ENCODE measurements at places on chromosomes 16 and 17. TPM values are rescaled to one million over a fixed set of nuclear protein-coding genes. Genes with fewer than 3 reads are reported as not detected.
A peak's percentile ranks its signal among the peaks of the same experiment; 100 is the strongest.

- no peak overlapping the region for H3K27ac ChIP-seq
- no peak for DNase-seq
- H3K27me3 ChIP-seq: no peaks in the 10 kb centered on the region
- H3K4me3 ChIP-seq: no peak overlapping the region
Measured at GRCh38 chr16:27256861-27257260, 11.7 kb downstream of the NSMCE1 start.

GRCh38 chr17:48550502-48551213 lies 5.7 kb upstream of the HOXB2 start:
- H3K36me3 ChIP-seq: no peaks in the 10 kb centered on the region
- DNase-seq: no peak
- H3K27ac ChIP-seq: peak overlapping the region; percentile 86

DNA sequence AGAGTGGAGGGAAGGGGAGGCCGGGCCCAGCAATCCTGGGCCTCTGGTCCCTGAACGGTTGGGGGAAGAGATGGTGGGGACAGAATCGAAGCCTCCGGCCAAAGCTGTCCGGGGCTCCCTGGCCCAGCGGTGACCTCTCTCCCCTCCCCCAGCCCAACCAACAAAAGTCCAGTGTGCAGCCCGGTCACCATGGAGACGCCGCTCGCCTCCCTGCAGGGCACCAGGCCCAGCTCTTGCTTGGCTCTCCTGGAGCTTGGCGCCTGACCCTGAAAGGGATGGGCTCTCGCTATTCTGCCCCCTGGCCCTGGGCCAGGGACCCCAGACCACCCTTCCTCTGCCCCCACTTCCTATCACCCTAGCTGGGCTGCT lies 1.3 kb downstream of the METRN start:
- H3K4me3 ChIP-seq: no peak overlapping the region
- H3K27me3 ChIP-seq: peaks cover 3% of the 10 kb centered on the region
- H3K36me3 ChIP-seq: no peaks in the 10 kb centered on the region
- no peak overlapping the region for H3K27ac ChIP-seq

- H3K27me3 ChIP-seq: no peaks in the 10 kb centered on the region
- peak overlapping the region; percentile 68 for H3K4me3 ChIP-seq
- H3K4me1 ChIP-seq: peaks cover 6% of the 10 kb centered on the region
- H3K36me3 ChIP-seq: peaks cover 4% of the 10 kb centered on the region
- DNase-seq: no peak
Measured at GRCh38 chr16:74700116-74700437, 585 bp downstream of the MLKL start.

- no peaks in the 10 kb centered on the region for H3K4me1 ChIP-seq
- no peak for DNase-seq
- no peak overlapping the region for H3K27ac ChIP-seq
- H3K36me3 ChIP-seq: no peaks in the 10 kb centered on the region
- no peaks in the 10 kb centered on the region for H3K27me3 ChIP-seq
Measured at GRCh38 chr16:5736209-5736930, 638.8 kb upstream of the EEF2KMT start.

DNA sequence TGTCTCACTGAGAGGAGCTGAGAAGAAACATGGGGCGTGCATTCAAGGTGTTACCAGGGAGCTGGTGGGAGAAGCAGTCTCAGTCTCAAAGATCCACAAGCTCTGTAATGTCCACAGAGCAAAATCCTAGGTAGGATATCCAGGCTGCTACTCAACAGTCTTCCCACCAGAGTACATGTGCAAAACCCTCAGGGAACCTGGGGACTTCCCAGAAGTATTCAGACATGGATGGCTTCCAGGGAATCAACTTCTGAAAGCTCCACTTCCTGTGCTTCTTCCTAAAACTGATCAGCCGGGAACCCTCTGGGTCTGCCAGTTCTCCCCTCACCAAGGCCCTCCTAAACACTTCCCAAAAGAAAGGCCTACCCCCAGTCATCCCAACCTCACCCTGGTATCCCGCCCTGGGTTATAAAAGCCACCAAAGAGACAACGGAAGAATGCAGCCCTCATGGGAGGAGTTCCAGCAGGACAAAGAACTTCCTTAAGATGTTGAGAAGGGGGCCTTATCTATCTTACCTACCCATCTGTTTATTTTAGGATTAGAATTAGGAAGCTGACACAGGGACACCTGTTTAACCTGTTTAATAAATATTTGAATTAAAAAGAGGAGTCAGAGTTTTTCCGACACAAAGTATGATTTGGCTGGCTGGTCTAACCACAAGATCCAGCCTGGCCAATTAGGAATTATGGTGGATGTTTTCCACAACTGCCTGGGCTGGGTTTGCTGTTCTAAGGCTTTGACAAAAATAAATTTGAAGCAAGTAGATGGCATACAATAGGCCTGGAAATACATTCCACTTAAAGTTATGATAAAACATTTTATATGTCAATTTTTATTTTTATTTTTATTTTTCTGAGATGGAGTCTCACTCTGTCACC lies 37.0 kb downstream of the CUEDC1 start:
- peak overlapping the region; percentile 61 for H3K27ac ChIP-seq
- no peak overlapping the region for H3K4me3 ChIP-seq
- H3K4me1 ChIP-seq: peaks cover 13% of the 10 kb centered on the region
- no peaks in the 10 kb centered on the region for H3K27me3 ChIP-seq
- no peak for DNase-seq
- no peaks in the 10 kb centered on the region for H3K36me3 ChIP-seq

DNA sequence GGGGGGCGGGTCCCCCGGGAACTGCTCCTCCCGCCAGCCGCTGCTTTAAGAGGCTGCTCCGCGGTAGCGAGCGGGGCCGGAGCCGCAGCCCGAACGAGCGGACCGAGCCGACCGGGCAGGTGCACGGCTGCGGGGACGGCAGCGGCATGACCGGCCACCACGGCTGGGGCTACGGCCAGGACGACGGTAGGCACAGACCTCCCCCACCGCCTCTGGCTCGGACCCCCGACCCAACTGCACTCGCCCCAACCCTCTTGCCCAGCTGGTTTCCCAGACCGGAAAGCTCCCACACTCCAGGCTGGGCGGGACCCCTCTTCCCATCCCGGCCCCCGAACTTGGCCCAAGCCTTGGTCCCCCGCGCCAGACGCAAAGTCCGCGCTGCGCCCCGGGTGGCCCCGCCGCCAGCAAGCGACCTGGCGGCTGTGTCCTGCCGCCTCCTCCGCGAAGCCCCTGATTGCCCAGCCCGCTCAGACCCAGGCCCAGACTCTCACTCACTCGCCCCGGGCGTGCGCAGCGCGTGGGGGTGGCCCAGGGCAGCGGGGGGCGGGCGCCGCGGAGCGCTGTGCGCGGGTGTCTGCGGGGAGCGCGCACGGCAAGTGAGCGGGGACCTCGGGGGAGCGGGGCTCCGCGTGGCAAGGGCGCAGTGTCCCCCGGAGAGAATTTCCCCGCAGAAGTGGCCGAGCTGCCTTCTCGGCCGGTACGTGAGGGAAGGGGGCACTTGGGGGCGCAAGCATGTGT lies at the start of gene CA7:
CA7 (plus strand) TSS at position 73 of the 738 bp plus-strand sequence; CDS start at position 147, 74 bp downstream.
- H3K4me3 ChIP-seq: no peak within 1 kb of the TSS
- no peak within 1 kb of the TSS for H3K27ac ChIP-seq
- DNase-seq: peak; percentile 49

GRCh38 chr16:80084614-80085013 lies 456.2 kb upstream of the DYNLRB2 start:
- H3K27ac ChIP-seq: no peak overlapping the region
- H3K4me3 ChIP-seq: no peak overlapping the region
- peak; percentile 80 for DNase-seq
- H3K27me3 ChIP-seq: no peaks in the 10 kb centered on the region
- no peaks in the 10 kb centered on the region for H3K4me1 ChIP-seq

DNA sequence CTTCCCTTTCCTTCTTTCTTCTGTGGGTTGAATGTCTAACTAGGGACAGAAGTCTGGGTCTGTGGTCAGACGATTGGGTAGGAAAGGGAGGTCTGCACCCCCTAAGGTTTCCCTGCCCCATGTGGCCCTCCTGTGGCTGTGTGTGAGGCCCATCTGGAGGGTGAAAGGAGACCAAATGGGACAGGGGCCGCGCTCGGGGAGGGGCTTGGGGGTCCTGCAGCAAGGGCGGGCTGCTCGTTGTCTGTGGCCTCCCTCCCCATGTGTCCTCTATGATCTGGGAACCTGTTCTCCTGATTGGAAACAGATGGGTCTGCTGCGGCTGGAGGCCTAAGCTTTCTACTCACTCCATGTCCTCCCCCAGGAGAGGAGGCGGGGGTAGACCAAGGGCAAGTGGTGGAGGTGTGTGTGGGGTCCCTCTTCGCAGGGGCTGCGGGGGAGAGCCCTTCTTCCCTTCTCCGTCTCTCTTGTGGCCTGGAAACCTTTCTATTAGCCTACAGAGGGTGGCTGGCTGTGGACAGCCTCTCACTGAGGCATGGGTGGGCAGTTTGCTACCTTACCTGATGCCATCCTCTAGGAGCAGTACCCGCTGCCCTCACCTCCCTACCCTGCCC lies 18.6 kb downstream of the IGFBP4 start:
- no peak for DNase-seq
- H3K36me3 ChIP-seq: no peaks in the 10 kb centered on the region
- H3K4me1 ChIP-seq: peaks cover 25% of the 10 kb centered on the region
- no peak overlapping the region for H3K4me3 ChIP-seq

- no peak overlapping the region for H3K4me3 ChIP-seq
- no peaks in the 10 kb centered on the region for H3K4me1 ChIP-seq
- H3K36me3 ChIP-seq: no peaks in the 10 kb centered on the region
- H3K27ac ChIP-seq: no peak overlapping the region
Measured at GRCh38 chr17:19348081-19348650, 14.4 kb downstream of the B9D1 start.

GRCh38 chr16:77723108-77723514 lies 797 bp downstream of the NUDT7 start:
- H3K27ac ChIP-seq: peak overlapping the region; percentile 87
- H3K4me1 ChIP-seq: no peaks in the 10 kb centered on the region
- H3K4me3 ChIP-seq: peak overlapping the region; percentile 62
- DNase-seq: no peak
- H3K36me3 ChIP-seq: no peaks in the 10 kb centered on the region
- no peaks in the 10 kb centered on the region for H3K27me3 ChIP-seq

DNA sequence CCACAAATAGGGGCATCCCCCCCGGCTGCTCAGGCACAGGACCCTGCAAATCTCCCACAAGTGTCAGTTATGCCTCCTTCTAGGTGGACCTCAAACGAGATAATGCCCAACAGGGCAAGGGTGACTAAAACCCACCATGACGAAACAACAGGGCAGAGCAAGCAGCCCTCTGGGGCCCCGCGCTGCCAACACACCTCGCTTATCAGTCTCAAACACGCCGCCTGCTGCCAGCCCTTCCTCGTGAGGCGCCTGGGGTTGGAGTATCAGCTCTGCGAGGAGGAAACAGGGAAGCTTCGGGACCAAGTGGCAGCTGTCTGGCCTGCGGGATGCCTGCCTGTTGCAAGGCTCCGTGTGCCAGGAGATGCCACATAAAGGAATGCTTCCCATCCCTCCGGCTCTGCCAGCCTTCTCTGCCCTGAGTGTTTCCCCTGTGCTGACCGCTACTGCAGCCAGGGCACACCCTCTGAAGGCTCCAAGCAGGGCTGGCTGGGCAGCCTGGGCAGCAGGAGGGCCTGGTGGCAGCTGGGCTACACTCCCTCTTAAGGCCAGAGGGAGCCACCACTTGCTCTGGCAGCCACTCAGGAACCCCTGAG lies 2.5 kb downstream of the SMIM5 start:
- peak; percentile 91 for DNase-seq
- no peaks in the 10 kb centered on the region for H3K27me3 ChIP-seq
- peaks cover 75% of the 10 kb centered on the region for H3K4me1 ChIP-seq

DNA sequence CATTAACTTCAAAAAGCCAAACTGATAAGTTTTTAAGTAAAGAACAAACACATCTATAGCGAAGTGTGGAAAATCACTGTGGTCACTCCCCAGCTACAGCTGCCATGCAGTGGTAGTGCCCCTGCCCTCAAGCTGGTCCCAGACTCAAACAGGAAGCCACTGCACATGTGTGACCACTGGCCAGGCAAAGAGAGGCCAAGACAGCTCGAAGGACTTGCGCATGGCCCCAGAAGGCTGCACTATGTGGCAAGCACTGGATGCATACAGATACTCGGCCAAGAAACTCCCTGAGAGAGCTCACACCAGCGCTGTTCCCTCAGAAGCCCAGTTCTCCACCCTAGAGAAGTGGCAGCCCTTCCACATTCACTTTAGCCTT lies 82.4 kb downstream of the ANKRD11 start:
- peaks cover 2% of the 10 kb centered on the region for H3K4me1 ChIP-seq
- no peak overlapping the region for H3K4me3 ChIP-seq
- H3K27me3 ChIP-seq: no peaks in the 10 kb centered on the region
- no peak overlapping the region for H3K27ac ChIP-seq

The PLLP gene
- polyA plus RNA-seq: 135 TPM

The CCL3 gene
- polyA plus RNA-seq: 4.9 TPM

The DNAH9 gene
- polyA plus RNA-seq: 0.24 TPM

The JUP gene
- polyA plus RNA-seq: 302 TPM
